ENCODE measurements at places on chromosomes 12 and 14.

DNA sequence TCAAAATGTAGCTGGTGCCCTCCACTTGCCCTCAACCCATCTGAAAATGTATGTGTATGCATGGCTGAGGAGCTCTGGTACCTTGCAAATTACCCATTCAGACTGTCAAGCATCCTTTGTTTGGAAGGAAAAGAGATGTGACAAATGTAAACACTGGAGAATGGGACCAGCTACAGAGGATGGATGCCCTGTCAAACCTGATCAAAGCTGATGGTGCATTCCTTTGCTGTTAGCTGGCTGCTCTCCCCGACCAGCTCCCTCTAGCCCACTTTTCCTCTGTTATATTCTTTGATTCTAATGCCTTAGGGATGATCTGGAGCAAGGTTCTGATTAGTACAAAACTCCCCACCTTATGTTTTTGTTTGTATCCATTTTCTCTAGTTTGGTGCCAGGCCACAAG lies 310.3 kb downstream of the C12orf75 start:
- DNase-seq, result no peak

GRCh38 chr14:33515441-33515840 lies 435.4 kb downstream of the EGLN3 start:
- no peak for DNase-seq

GRCh38 chr12:115504306-115505290 lies 772.9 kb downstream of the MED13L start:
- no peak for DNase-seq

DNA sequence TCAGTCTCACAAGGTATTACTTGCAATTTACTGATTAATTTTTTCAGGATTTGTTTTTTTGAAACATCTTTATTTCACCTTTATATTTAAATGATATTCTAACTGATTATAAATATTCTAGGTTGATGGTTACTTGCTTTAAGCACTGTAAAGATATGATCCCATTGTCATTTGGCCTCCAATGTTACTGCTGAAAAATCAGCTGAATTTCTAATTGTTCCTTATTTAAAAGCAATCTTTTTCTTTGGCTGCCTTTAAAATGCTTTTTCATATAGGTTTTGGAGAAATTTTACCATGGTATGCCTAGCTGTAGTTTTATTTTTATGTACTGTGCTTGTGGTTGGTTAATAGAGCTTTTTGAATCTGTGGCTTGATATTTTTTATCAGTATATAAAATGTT lies 275.6 kb upstream of the PPFIA2 start:
- DNase-seq, result no peak

GRCh38 chr12:117005417-117006046 lies 93.7 kb downstream of the TESC start:
- no peak for DNase-seq

DNA sequence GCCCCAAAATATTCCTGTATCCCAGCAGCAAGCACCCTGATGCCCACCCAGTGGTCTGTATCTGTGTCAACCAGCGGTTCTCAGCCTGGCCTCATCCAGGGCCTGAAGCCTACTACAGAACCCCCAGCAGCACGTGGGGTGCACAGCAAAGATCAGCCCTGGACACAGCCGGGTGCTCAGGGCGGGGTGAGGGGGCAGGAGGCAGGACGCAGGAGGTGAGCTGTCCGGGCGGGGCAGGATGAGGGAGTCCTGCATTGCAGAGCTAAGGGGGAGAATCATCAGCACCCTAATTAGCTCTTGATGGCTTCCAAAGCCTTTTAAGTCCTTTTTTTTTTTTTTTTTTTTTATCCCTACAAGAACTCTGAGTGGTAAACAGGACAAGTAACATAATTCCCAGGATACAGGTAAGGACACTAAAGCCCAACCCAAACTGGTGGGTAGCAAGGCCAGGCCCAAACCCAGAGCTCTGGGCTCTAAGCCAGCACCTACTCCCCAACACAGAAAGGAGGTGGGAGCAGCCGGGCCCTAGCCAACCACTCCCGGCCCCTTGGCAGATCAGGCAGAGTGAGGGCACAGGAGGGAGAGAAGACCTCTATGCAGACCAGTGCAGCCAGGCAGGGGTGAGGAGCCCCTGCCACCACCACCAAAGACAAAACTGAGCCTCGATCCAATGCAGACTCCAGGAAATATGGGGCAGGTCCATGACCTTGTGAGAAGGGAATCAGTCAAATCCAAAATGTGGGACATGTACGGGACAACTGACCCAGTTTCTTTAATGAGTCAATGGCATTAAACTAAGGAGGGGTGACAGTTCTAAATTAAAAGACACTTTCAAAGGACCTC lies 32.3 kb upstream of the EIF5 start:
- no peak for DNase-seq

GRCh38 chr12:47560415-47560814 lies 145.4 kb downstream of the RPAP3 start:
- DNase-seq, result no peak

DNA sequence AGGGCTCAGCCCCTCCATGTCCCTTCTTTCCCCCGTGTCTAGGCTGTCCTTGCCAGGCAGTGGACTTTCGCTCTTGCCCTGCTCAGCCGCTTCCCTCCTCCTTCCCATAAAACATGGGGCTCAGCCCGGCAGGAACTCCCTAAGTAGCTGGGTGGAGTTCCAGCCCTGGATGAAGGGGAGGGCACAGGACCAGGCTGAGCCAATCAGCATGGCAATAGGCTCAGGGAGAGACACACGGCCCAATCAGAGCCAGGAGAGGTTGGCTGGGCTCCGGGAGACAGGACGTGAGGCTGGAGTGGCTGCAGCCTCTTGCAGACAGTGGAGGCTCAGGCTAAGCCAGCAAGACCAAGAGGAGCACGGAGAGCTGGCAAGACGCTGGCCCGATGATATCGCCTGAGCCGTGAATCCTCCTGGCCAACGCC lies 54.3 kb downstream of the GALNT9 start:
- no peak for DNase-seq

- DNase-seq, result no peak
These were observed 49.0 kb downstream of the LIMA1 start for GRCh38 chr12:50234347-50234746.

DNA sequence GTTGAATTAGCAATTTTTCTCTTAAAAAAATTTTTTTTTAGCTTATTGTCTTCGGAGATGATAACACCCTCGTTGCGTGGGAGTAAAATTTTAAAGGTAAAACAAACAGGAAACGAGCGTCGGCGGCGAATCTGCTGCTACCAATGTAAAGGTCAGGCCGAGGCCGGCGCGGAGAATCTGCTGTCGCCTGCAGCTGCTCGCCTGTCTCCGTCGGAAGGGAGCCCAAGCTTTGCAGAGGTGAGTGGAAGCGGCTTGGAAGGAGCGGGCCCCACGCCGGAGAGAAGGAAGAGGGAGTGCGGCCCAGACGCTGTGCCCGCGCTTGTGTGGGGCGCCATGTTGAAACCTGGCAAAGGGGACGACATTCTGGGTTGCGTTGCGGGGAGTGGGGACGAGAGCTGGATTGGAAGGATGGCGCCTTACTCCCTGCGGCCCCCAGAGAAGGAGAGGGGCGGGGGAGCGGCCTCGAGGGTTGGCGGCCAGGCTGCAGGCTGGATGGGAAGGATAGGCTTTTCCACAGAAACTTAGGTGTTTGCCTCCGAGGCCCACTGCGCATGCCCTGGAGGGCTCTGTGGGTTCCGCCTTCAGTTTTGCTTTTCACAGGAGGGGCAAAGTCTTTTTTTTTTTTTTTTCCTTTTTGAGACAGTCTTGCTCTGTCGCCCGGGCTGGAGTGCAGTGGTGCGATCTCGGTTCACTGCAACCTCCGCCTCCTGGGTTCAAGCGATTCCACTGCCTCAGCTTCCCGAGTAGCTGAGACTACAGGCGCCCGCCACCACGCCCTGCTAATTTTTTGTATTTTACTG lies at the start of gene SNRNP35:
Gene SNRNP35 (plus strand): TSS at position 160 of the 800 bp plus-strand sequence. CDS start 7,402 bp downstream, outside the sequence.
- peak; percentile 60 for DNase-seq

- no peak for DNase-seq
These were observed 2.8 kb downstream of the ETFBKMT start for GRCh38 chr12:31662176-31662849.

- DNase-seq, result no peak
These were observed 170.6 kb downstream of the CRADD start for GRCh38 chr12:93847517-93848474.

GRCh38 chr12:57750561-57751431 lies 1.3 kb downstream of the CDK4 start:
- DNase-seq, result no peak

GRCh38 chr14:74875941-74876913 lies at the start of gene PROX2:
TSS of gene PROX2 (minus strand) at chr14:74876145. CDS start at chr14:74863834, 12,311 bp downstream.
- no peak for DNase-seq

DNA sequence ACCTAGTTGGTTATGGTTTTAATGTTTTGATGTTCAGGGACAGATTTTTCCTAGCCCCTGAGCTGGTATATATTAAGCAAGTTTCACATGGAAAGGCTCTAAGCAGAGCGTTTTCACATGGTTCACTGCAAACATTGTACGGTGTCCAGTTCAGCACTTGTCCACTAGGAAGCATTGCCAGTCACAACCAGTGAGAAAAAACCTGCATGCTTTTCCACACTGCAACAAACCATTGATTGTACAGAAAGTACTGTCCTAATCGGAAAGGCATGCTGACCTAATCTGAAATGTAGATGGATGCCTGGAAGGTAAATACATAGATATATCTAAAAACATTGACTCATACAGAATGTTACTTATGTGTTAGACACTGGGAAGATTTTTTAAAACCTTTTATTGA lies 25.0 kb upstream of the NPAS3 start:
- DNase-seq, result no peak

- DNase-seq, result no peak
These were observed 239.4 kb upstream of the TMTC1 start for GRCh38 chr12:30023186-30023585.

DNA sequence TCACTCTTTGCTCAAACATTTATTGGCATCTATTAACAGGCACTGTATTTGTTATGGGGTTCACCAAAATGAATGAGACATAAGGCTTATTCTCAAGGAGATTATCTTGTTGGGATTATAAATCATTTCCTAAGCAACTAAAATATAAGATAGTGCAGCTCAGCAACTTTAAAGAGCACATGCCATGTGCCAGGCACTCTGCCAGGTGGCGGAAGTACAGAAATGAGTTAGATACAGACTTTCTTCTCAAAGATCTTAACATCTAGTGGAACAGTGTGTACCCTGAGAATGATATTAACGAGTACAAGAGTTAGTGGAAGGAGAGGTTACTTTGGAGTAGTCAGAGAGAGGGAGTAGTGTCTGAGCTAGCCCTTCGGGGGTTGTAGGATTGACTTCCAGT lies 28.4 kb upstream of the TOMM20L start:
- no peak for DNase-seq

DNA sequence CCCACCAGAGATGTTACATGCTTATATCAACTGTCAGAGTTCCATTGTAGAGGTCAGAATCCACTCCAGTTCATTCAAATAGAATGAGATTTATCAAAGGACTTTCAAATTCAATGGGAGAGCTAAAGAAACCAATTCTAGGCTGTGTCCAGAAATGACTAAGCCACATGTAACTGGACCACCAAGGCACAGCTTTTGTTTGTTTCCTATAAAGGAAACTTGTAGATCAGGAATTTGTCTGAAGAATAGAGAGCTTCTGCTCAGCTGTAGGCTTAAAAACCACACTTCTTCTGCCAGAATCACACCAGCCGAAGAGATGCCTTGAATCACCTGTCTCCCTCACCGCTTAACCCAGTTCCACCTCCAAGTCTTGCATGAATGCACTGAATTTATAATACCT lies 134.0 kb upstream of the NEDD1 start:
- no peak for DNase-seq
